ENCODE measurements at places on chromosomes 16 and 17.

- no peak for DNase-seq
Observed at GRCh38 chr16:29806641-29807425, 504 bp downstream of the MAZ start.

DNA sequence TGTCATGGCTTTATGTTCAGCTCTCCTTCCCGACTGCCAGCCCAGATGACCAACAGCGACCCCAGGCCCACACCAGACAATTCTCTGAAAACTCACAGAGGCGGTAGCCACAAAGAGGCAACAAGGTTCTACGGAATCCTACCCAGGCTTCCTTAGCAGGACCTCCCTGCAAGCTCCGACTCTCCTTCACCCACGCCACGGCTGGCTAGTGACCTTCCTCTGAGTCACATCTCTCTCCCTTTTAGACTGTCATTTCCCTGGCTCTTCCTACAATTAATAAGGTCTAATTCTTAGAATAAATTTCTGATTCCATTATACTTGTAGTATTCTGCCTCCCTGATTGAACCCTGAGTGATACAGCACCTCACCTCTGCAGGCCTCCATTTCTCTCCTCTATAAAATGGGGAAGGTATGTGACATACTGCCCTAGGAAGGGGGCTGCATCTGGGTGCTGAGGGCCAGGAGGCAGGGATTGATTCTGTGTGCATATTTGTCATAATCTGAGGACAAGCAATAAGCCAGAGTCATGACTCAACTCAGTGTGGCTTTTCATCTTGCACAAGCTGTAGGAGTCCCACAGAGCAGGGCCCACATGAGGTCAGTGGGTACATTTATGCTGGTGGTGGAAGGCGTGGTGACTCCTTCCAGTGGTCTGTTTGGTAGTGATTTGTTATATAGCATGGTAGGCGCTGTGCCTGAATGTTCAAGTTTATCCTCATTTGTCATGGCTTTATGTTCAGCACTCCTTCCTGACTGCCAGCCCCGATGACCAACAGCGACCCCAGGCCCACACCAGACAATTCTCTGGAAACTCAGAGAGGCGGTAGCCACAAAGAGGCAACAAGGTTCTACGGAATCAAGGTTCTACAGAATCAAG, 46.2 kb downstream of the SMPD3 start:
- DNase-seq, result no peak

DNA sequence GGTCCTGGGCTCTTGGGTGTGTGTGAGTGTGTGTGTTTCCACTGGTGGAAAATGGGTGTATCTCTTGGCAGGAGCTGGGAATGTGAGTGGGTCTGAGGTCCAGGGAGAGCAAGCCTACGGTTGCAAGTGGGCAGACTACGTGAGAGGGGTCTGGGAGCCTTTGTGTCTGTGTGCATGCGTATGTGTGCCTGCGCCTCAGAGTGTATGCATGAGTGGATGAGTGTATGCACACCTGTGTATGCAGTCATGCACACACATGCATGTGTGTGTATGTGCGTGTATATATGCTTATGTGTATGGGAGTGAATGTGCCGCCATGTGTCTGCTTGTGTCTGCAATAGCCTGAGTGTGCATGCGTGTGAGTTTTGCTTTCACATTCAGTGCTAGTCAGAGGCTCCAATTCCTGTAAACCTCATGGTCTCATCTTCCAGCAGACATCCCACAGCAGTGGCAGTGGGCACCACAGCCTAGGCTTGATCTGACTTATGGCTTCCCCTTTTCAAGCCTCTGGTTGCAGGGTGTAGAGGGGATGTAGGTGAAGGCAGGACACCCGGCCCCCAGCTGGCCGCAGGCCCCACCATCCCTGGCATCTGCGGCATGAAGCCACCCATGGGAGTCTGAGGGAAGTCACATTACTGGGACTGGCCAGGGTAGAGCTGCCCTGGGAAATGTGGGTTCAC, 19.7 kb upstream of the RMI2 start:
- DNase-seq, result no peak

DNA sequence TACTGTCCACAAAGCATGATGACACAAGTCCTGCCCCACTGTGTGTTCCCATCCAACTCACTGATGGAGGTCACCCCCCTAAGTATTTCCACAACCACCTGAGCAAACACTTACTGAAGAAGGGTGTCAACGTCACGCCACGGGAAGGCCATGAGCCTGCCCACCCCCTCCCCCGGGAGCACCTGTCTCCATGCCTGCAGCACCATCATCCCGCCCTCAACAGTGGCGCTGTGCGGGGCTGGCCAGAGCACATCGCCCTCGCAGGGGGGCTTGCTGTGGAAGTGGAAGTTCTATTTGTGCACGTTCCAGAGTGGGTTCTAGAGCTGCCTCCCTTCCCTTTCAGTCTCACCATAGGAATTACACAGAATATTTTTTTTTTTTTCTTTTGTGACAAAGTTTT, 4.3 kb upstream of the MBTPS1 start:
- no peak for DNase-seq

DNA sequence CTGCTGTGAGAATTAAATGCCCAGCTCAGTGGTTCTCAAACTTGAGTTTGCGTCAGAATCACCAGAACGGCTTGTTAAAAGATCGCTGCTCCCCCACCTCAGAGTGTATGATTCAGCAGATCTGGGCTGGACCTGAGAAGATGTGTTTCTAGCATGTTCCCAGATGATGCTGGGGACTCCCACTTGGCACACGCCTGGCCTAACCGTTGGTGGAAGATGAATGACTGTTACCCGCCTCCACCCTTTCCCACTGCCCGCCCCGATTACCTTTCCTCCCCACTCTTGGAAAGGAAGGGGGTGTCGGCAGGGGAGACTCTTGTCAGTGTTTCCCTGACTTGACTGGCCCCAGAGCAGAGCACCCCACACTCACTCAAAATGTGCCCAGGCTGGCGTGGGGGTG, 29.3 kb upstream of the ABCC3 start:
- no peak for DNase-seq

- no peak for DNase-seq
Observed at GRCh38 chr17:6347776-6348175, 87.1 kb downstream of the AIPL1 start.

GRCh38 chr17:17792551-17793377, 44.0 kb downstream of the SREBF1 start:
- no peak for DNase-seq

DNA sequence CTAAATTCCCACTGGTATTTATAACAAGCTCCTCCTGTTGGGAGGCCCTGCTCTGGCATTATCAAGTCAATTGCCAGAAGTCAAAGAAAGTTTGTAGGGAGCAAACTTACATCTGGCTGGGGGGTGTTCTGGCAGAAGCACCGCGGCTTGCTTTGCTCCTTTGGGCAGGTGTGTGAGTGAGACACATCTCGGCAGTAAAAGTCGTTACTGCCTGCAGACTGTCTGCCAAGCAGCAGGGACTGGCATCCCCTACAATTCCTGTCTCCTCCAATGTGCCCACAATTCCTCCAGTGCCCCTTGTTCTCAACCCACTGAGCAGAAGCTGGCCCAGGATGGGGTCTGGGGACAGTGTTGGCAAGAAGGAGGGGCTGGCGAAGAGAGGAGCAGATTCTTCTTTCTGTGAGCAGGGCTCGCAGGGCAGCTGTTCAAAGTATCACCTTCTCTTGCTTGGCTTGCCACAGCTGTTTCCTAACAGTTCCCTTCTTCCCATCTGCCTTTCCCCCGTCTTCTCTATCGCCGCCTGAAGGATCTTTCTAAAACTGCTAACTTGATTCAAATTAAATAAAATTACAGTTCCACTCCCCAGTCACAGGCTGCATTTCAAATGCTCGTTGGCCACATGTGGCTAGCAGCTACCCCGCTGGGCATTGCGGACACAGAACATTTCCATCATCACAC, 30.2 kb downstream of the SPACA3 start:
- DNase-seq, result no peak

- no peak for DNase-seq
Observed at GRCh38 chr17:61574542-61575351, 16.3 kb downstream of the NACA2 start.

DNA sequence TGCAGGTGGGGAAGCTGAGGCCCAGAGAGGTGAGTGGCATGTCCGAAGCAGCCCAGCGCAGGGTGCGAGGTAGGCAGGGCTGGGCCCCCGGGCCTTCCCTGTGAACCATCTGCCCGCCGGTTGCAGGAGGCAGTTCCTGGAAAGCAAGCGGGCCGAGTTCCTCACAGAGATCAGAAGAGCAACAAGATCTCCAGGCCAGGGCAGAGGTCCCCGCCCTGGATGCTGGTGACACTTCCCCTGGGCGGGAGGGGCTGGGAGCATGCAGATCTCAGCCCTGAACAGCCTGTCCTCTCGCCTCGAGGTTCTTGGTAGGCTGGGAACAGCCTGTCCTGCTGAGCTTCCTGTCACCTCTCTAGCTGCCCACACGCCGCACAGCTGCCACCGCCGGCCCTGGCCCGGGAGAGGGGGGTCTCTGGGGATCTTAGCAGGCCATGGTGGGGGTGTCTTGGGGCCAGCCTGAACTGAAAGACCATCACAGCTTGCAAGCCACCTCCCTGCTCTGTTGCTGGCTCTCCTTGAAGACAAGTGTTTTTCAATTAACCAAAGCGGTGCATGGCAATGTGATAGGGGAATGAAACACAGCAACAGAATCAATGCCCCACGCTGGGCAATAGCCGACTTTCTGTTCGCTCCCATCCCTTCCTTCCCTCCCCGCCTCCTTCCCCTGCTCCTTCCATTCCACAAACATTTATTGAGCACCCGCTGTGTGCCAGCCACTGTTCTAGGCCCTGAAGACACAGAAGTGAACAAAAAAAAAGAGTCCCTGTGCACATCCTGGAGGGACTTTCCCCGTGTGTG, 31.7 kb downstream of the SOCS1 start:
- no peak for DNase-seq

- peak; percentile 88 for DNase-seq
Observed at GRCh38 chr17:76540381-76541300, 797 bp downstream of the PRCD start.

DNA sequence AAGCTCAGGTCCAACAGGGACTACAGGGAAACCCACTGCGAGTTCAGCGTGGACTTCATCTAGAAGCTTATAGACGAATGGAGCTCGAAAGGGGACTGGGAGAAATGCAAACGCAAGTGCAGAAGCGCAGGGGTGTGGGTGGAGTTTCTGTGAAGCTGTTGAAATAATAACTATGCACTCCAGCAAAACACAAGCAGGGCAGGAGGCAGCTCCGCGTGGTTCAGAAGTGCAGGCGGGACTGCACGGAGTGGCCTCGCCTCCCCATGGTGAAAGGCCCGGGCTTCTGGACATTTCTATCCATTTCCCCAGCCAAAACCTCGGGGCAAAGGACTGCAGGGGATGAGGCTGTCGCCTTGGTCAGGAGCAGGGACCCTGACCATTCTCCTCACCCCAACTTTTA, 74.5 kb downstream of the ZNF423 start:
- DNase-seq, result no peak

DNA sequence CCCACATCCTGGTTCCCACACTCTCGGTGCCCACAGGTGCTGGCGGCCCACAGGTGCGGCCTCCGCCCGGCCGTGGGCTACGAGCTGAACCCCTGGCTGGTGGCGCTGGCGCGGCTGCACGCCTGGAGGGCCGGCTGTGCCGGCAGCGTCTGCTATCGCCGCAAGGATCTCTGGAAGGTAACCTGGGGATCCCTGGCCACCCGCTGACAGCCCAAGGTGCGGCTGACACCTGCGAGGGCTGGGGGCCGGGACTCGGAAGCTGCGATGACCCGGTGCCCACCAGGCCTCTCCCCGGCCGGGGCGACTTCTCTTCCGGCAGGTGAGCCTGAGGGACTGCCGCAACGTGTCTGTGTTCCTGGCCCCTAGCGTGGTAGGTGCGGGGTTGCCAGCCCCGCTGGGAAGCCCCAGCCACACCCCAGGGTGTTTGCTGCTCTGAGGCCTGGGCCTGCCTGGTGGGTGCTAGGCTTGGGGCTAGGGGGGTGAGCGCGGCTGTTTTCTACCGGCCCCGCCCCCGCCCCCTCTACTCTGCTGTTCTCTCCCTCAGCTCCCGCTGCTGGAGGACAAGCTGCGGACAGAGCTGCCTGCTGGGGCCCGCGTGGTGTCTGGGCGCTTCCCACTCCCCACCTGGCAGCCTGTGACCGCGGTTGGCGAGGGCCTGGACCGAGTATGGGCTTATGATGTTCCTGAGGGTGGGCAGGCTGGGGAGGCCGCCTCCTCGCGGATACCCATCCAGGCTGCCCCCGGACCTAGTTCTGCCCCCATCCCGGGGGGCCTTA, 1.0 kb downstream of the ANTKMT start:
- DNase-seq, result no peak

GRCh38 chr17:16215273-16215964, at the start of gene NCOR1:
Gene NCOR1, minus strand, starts transcription at chr17:16215534. Its CDS starts 20,965 bp downstream, at chr17:16194569.
- DNase-seq, result peak; percentile 77

- no peak for DNase-seq
Observed at GRCh38 chr17:10170233-10170632, 28.2 kb downstream of the GAS7 start.

DNA sequence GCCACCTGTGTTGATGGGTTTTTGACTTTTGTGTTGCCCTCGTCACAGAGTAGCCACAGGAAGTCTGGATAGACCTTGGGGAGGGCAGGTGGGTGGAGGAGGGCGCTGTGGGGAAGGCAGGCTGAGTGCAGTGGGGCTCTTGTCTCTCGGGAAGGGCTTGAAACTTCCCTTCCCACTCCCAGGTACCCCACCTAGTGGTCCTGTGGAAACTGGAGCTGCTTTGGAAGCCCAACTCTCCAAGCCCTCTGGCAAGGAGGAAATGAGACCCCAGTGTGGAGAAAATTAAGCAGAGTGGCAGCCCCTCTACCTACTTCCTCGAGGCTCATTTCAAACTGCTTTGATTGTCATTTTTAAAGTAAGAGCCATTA, 9.2 kb downstream of the CA5A start:
- no peak for DNase-seq

DNA sequence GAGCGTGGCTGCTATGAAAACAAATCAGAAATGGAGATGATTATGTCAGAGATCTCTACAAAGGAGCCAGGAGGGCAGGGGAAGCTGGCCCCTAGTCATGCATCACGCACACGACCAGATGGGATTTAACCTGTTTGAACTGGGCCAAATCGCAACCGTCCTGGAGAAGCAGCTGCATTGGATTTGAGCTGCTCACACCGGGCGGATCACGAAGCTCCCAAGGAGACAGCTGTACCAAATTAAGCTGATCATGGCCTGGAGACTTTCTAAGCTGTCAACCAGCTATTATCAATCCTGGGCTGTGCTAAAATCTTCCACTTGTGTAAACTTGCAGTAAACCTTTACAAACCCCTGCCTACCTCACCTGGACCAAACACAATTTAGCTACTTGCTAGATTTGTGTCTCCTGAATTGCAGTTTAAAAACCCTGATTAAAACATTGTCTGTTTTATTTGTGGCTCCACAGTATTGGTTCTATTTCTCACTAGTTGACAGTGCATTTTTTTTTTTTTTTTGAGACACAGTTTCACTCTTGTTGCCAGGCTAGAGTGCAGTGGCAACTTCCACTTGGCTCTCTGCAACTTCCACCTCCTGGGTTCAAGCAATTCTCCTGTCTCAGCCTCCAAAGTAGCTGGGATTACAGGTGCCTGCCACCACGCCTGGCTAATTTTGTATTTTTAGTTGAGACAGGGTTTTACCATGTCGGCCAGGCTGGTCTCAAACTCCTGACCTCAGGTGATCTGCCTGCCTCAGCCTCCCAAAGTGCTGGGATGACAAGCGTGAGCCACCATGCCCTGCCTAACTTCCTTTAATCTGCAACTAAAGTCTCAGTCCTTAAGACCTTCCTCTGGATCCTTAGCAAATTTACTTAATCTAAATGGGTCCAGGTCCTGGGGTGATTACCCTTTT, 98.3 kb upstream of the GRIN2A start:
- DNase-seq, result no peak

Data from NCI-H1436 treated with DMSO at 0.1 percent for 48 hours (cell line).